ENCODE measurements at places on chromosomes 6 and 20.

- no peak for DNase-seq
Measured at GRCh38 chr6:106141441-106142237, 55.5 kb downstream of the PRDM1 start.

DNA sequence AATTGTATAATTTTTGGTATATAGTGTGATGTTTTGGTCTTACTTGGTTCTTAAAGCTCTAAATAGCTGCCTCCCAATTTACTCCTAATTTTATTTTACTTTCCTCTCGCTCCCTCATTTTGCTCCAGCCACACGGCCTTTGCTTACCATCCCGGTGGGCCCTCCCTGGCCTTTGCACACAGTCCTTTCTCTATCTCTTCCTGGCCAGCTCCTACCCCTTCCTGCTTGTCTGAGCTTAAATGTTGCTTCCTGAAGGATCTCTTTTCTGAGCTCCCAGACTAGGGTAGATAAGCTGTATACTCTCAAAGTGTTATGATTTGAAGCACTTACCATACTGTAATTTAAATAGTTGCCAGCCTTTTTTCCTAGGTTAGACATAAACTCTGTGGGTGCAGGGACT lies 121.7 kb downstream of the UTRN start:
- no peak for DNase-seq

DNA sequence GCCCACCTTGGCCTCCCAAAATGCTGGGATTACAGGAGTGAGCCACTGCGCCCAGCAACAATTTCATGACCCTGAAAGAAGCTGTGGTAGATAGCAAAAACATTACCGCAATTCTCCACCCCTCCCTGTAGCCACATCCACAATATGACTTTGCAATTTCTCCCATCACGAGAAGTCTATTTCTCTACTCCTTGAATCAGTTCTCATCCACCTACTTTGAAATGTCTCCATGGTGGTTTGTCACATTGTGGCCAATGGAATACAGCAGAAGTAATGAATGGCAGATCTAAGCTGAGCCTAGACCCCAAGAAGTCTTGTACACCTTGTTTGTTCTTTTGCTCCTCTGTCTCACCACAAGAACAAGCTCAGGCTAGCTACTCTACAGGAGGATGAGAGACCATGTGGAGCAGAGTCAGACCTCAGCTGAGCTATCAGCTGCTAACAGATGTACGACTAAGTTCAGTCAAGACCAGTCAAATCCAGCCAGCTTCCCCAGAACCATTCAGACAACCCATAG lies 6.3 kb downstream of the OXT start:
- no peak for DNase-seq

DNA sequence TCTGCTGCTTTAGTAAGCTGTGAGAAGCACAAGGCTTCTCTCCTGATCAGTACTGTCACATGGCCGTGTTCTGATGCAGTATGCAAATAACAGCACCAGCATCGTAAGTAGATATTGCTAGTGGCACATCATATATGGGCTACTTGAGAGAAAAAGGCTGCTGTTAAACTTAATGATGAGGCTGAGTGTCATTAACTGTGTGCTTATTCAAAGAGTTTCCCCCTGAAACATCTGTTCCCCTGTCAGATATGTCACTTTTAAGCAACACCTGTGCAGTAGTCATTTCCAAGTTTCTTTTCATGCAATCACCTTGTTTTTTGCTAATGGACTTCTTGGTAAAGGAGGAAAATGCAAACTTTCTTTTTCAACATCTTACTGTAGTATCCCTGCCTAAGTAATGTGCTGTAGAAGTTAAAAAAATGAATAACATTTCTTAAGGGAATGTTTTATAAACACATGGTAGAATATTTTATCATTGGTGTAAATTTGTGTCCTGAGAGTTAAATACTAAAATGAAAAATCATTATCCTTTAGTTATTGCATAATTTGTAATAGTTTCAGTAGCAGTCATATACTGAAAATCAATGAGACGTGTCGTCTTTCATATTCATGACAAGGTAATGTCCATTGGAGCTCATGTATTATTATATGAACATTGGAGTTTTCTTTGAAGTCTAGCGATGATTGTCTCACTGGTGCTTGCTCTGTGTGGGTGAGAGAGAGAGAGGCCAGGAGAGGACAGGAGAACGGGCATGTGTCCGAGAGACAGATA lies 366.3 kb downstream of the CDKAL1 start:
- no peak for DNase-seq

All from stimulated activated CD8-positive, alpha-beta memory T cell treated with anti-CD3 and anti-CD28 coated beads, Interleukin-15, amount 100 ng/mL, for 4 hours (primary cell).